Activated CD8-positive, alpha-beta memory T cell treated with anti-CD3 and anti-CD28 coated beads, Interleukin-2, amount 10 ng/mL, durations not matched to agents 7 days and 5 days (primary cell): ENCODE measurements at places on chromosomes 1 and 21.

DNA sequence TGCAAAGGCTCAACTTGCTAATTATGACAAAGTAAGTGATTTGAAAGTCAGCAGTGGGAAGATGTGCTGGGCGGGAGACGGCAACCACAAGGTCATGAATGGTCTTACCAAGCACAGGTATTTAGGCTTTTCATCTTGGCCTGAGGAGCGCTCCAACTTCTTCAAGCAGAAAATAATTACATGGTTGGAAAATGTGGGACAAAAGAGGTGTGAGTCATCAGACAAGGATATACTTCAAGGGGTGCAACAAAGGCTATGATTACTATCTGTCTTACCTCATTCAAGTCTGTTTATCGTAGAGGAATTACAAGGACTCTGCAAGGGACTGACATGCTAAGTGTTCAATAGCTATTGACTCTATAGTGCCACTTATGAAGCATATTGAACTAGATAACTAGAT, 2005.7 kb downstream of the MRPL39 start:
- DNase-seq: no peak

- DNase-seq: no peak
Measured at GRCh38 chr1:12075195-12076114, 12.4 kb downstream of the TNFRSF8 start.

- DNase-seq: no peak
Measured at GRCh38 chr1:66542314-66542713, 8.4 kb downstream of the SGIP1 start.

- no peak for DNase-seq
Measured at GRCh38 chr1:97849345-97850340, 71.2 kb downstream of the DPYD start.

- DNase-seq: no peak
Measured at GRCh38 chr1:17865912-17866739, 111.0 kb downstream of the ACTL8 start.

DNA sequence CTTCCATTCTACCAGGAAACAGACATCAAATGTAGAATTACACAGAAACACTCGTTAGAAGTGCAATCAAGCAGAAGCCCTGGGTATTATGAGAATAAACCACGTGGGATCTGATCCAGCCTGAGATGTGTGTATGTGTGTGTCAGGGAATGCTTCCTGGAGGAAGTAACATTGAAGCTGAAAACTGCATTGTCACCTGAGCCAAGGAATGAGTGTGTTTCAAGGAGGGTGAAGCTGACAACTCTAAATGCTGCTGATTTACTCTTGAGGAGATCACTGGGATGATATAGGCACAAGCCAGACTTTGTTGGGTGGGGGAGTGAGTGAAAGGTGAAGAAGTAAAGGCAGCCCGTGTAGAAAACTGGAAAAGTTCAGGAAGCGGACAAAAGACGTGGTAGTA, 27.6 kb downstream of the FAAH start:
- no peak for DNase-seq

DNA sequence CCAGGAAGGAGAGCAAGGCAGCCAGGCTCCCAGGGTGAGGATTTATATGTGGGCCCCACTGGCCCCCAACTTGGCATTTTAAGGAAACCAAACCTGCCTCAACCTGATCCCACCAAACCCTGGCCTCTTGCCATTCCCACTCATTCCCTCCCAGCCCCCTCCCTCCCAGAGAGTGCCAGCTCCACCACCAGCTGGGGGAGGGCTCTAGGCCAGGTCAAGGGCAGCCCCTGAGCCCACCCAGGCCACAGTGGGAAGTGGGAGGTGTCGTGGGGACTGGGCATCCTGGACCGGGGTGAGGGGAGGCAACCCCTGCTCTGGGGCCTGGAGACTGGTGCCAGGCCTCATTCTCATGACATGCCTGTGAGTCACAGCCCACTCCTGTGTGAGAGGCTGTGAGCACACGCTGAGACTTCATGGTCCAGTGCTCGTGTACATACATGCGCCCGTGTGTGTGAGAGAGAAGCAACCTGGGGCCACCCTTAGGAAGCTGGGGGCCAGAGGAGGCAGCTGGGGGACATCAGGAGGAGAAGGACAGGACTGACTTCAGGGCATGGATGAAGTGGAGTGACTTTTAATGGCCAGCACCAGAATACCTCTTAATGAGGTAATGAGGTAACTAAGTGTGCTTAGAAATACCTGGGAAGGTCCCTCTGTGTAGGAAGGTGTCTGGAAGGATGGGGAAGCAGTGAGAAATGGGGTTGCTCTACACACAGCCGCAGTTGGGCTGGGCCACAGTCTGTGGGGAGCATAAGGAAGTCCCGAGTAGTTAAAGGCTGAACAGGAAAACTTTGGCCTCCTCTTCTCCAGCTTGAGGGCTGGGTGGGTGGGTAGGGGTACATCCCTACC, at the start of gene S100A2:
S100A2 (minus strand) TSS at position 316 of the 846 bp plus-strand sequence. CDS start 1,967 bp downstream, outside the sequence.
- peak; percentile 52 for DNase-seq

- DNase-seq: no peak
Measured at GRCh38 chr1:215082532-215083382, at the start of gene KCNK2. Gene KCNK2 (plus strand): TSS chr1:215082737. CDS start chr1:215083386, 649 bp downstream.

DNA sequence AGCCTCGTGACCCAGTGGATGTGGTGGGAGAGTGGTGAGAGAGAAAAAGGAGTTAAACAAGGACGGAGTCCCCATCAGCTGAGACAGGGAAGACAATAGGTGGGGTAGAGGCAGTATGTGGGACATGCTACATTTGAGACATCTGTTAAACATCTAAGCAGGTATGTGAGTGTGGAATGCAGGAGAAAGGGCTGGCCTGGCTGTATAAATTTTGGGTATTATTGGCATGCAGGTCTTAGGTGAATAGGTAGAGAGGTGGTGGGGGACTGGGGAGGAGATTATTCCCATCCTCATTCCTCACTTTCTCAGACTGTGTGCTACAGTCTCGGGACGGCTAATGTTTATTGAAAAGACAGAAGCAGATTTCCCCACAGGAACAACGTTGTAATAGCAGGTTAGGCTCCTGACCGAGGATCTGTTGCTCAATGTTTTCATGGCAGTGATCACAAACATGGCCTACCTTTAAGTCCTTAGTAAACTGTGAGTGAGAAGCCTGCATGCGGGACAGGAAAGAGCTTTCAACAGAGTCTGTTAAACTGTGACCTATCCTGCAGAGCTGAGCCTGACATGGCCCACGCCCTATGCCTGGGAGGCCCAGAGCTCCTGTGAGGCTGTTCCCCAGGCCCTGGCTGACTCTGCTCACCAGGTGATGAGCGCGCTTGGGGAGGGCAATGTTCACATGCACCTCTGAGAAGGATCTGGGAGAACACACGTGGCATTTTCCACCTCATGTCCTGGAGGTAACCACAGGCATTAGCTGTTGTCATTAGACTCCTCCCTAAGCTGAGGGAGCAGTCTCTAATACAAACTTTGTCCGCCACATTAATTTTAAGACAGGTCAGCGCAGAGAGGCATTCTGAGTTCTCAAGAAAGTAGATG, 16.5 kb downstream of the VSIG8 start:
- no peak for DNase-seq

- DNase-seq: no peak
Measured at GRCh38 chr1:241097479-241097878, 259.5 kb downstream of the RGS7 start.

DNA sequence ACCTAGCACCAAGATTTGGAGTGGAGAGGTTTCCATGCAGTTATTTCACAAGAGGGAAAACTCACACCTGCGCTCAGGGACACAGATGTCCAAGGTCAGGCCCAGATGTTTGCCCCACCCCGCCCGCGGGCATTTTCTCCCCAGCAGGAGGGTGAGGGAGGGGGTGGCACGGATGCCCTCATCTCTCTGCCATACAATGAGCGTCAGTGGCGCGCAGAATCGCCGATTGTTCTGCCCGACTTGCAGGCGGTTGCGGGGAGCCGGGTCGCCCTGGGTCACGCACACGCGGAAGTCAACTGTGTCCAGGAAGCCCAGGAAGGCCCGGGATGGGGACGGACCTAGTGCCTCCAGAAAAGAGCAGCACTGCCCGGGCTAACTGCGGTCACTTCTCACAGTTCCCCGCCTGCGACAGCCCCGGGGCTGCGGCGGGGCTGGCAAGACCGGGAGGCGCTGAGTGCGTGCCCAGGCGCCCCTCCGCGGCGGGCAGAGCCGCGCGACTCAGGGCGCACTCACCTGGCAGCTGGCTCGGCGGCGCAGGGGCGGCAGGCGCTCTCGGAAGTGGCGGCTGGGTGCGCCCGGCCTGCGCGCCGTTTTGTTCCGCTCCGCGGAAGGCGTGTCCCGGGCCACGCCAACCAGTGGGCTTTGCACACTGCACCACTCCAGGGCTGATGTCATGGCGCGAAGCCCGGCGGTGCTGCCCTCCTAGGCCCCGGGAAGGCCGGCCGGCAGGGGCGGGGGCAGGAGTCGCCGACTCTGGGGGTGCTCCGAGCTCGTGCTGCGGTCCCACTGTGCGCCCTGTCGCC, at the start of gene CSRP1:
CSRP1 (minus strand) TSS at position 567 of the 803 bp plus-strand sequence. CDS start 10,820 bp downstream, outside the sequence.
- peak; percentile 92 for DNase-seq

GRCh38 chr1:198199105-198199504, 42.3 kb downstream of the NEK7 start:
- no peak for DNase-seq

- no peak for DNase-seq
Measured at GRCh38 chr1:18999359-18999758, 42.9 kb upstream of the IFFO2 start.

DNA sequence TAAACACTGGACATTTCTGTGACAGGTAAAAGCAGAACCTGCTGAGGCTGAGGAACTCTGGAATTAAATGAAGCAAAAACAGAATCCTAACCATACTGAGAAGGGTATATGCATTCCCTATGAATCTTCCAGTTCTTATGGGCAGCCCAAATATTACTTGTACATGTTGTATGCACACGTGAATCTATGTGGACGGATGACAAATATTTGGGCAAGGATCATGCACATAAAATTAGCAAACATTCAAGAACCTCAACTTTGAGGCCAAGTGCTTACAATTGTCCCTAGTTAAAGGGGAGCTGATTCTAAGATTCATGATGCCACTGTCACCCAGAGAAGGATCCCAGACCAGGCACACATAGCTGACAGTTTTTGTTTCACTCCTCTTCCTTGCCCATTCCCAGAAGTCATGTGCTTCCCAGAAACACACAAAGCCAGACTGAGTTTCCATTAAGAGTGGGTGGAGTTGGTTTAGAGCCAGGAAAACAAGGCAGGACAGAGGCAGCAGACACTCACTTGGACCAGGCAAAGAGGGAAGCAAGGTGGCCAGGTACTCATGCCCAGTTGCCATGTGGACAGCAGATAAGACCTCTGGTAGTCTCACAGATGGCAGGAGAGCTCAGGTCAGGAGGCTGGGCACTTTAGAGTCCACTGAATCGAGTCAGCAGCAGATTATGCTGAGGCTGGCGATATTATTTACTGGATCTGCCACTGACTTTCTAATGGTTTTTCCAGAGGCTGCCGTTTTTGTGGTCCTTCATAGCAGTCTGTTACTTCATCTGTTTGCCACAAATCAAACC, 25.6 kb downstream of the AK2 start:
- no peak for DNase-seq

GRCh38 chr1:12416744-12417143, 186.9 kb downstream of the VPS13D start:
- DNase-seq: no peak

DNA sequence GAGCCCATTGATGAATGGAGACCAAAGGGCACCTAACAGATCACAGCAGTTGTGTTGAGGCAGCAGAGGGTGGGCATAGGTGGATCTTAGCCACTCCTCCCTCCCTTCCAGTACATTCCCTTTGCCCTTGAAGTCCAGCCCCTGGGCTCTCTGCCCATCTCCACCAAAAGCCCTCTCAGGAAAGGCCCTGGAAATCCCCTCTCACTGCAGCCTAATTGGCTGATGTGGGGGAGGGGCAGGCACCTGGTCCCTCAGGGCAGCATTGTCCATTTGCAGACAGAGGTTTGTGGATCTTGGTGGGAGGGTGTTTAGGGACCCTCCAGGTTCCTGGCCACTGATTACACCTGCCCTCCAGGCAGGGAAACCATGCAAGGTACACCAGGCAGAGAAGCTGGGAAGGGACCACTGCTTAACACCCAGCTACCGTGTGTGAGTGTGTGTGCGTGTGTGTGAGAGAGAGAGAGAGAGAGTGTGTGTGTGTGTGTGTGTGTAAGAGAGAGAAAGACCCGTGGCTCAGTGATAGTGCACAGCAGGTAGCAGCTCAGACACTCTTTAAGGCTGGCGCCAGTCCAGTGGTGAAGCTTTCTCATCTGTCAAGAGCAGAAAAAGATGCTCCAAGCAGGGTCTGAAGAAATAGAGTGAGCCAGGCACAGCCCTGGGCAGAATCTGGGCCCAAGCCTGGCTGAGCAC, 71.1 kb downstream of the MATN1 start:
- no peak for DNase-seq

DNA sequence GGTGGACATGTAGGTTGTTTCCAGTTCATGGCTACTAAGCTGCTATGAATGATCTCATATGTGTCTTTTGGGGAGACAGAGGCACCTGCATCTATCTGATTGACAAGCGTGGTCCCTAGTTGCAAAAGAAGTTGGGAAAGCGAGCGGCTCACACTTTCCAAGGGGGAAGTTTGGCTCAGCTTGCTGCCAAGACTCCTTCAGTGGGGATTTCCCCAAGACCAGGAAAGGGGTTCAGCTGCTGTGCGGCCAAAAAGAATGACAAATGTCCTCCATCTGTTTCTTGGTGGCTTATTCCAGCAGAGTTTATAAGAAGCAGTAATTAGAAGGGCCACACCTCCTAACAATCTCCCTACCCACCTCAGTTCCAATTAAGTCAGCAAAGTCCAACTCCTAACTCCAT, 128.5 kb upstream of the GALNT2 start:
- DNase-seq: no peak

DNA sequence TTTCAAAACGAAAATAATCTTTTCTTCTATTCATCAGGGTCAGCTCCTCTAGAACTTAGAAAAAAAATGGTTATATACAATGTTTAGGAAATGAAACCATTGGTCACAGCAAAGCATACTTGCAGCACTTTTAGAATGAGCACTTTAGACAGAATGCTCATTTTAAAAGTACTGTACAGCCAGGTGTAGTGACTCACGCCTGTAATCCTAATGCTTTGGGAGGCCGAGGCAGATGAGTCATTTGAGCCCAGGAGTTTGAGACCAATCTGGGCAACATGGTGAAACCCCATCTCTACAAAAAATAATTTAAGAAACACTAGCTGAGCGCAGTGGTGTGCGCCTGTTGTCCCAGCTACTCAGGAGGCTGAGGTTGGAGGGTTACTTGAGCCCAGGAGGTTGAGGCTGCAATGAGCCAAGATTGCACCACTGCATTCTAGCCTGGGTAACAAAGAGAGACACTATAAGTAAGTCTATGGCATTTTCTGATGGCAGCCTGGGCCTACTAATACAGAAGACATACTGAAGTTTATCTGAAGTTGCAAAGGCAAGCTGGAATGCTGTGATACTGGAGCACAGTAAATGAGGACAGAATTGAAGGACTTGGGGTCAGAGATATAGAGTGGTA, 48.9 kb upstream of the ZNF326 start:
- DNase-seq: no peak
